Foreskin melanocyte (primary cell): ENCODE measurements at places on chromosomes 11 and 22.
A peak's percentile ranks its signal among the peaks of the same experiment; 100 is the strongest.

- DNase-seq: no peak
Measured at GRCh38 chr22:43216738-43217137, 29.8 kb upstream of the TTLL12 start.

DNA sequence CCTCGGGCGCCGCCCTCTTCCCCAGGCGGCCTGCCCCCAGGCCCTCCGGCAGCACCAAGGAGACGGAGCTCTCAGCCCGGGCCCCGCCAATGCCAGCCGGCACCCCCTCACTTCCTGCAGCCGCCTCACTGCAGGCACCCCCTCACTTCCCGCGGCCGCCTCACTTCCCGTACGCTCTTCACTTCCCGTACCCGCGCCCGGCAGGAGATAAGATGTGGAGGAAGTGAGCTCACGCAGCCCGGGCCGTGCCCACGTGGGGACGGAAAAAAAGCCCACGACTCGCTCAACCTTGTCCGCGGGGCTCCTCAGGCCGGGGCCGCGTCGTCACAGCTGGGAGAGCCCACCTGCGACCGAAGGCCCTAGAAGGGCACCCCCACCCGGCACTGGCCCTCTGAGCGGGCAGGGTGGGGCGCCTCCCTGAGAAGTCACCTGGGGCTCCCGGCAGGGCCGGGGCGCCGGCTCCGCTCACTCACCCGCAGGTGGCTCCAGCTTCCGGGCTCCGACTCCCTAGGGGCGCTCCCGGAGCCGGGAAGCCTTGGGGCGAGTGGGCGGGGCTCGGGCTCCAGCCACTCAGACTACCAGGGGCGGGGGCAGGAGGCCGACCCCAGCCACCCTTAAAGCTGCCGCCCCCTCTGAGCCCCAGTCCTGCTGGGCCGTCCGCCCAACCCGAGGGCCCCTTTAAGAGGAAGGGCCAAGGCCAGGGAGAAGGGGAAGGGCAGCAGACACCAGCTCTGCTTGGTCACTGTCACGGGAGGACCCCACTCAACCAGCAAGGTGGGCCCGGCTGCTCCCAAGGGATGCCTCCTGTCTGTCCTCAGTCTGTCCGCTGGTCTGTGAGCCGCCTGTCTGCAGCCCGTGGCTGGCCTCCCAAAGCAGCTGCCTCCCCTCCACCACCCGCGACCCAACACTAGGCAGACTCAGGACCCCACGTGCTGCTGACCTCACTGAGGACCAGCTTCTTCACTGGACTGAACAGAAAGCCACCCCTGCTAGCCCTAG lies 31.4 kb downstream of the PISD start:
- peak; percentile 71 for DNase-seq

DNA sequence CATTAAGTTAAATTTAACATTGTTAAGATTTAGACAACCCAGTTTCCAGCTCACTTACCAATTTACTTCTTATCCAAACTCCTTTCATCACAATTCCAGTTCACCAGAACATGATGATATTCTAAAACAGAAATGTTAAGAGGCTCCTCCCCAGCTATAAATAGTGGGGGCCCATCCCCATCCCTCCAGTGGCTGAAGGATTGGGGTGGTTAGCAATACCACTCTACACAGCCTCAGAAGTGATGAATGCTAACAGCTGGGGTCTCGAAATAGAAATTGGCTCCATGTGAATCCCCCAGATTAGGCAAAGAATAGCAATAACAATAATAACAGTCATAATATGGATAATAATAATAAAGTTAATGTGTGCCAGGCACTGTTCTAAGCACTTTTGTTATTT lies 97.9 kb upstream of the NCAM1 start:
- no peak for DNase-seq

DNA sequence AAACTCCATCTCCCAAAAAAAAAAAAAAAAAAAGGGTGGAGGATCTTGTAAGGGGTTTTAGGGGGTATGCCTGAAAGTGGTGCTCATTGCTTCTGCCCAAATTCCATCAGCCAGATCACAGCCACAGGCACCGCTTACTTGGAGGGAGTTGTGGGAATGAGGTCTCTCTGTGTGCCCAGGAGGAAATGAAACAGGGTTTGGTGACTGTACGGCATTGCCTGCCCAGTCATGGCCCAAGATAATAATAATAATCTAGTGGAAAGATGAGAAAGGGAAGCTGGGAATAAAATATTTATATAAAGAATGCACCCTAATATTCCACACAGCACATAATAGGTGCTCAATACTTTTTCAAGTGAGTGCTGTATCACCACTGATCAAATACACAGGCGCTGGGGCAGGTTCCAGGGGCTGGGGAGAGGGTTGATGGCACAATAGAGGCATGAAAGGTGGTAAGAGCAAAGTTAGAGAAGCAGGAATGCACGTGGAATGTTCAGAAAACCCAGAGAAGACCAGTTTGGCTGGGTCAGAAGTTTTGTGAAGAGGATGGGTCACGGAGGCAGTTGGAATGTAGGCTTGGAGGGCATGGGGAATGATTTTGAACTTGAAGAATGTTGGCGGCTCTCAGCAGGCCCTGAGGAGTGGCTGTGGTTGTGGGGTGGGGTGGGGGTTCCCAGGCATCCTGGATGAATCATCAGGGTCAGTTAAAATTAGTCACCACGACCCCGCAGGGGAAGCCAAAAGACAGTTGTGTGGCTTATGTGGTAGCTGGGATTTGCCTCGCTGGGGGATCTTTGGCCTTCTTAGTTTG lies 12.5 kb upstream of the MB start:
- DNase-seq: peak; percentile 91

DNA sequence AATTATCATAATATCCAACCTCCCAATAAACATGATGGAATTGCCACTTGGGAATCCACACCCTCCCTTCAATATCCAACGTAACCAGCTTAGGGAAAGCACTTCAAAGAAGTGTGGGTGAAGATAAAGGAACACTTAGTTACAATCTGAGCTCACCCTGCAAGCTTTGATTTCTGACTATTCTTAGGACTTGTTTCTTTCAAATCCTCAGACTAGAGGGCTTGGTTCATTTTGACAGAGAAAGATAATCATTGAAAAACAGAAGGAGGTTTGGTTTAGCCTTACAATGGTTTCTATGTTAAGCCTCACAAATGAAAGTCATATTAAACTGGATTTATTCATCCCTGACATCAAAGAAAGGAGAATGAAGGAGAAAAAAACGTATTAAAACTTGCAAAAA lies 57.9 kb upstream of the SYT13 start:
- no peak for DNase-seq

DNA sequence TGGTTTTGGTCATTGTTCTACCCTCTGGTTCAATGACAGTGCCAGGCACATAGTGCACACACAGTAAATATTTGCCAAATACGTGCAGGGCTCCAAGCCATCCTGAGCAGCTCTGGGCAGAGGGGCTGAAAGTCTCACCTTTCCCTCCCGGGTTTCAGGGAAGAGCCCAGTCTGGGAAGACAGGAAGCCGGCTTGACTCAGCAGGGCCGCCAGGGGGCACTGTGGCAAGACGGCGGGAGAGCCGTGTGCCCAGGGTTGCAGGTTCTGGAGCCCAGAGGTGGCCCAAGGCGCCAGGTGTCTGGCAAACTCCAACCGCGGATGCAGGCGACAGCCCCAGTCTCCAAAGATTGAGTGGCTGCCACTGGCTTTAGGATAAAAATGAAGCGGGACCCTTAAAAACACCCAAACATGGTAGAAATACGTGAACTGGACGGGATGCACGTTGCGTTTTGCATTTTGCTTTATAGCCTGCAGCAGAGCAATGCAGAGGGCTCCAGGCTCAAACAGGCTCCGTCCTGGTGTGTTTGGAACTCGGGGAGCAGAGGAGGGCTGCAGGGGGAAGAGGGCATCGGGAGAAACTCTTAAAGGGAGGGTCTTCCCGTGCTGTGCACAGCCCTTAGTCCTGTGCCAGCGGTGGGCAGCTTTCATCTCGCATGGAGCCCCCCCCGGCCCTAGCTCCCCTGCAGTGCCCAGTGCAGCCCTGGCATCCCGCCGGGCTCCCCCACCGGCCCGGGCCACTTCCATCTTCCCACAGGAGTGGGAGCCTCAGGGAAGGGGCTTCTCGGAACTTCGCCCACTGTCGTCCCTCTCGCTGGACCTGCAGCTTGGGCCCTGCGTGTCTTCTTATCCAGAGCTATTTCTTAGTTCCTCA lies 10.7 kb downstream of the KRTAP5-5 start:
- DNase-seq: no peak

- no peak for DNase-seq
Measured at GRCh38 chr11:108009497-108010370, 1.0 kb downstream of the CUL5 start.

- no peak for DNase-seq
Measured at GRCh38 chr11:64258946-64259532, 7.7 kb downstream of the PLCB3 start.

GRCh38 chr11:78424334-78425270 lies 7.0 kb upstream of the GAB2 start:
- DNase-seq: no peak

- DNase-seq: no peak
Measured at GRCh38 chr22:44531487-44531886, 33.5 kb upstream of the RTL6 start.

DNA sequence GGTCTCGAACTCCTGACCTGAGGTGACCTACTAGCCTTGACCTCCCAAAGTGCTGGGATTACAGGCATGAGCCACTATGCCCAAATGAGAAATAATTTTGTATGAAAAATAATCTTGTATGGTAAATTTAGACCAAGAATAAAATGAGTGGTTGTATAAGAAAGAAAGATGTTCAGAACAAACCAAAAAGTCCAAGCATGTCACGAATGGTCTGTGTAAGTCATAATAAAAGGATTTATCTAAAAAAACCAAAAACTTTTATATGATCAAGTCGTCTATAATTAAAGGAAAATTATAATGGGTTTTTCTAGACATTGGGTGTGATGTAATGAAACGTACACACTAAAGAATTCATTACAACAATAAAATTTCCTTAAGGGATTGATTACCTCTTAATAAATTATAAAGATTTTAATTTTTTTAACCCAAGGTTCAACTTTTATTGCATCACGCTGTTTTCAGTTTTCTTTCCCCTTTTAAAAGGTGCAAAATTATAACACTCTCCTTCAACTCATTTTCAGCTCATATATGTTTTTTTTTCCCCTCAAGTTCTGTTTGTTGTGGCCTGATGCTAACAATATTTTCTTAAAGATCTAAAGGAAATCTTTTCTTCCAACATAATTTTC lies 8.9 kb upstream of the AQP11 start:
- DNase-seq: no peak

DNA sequence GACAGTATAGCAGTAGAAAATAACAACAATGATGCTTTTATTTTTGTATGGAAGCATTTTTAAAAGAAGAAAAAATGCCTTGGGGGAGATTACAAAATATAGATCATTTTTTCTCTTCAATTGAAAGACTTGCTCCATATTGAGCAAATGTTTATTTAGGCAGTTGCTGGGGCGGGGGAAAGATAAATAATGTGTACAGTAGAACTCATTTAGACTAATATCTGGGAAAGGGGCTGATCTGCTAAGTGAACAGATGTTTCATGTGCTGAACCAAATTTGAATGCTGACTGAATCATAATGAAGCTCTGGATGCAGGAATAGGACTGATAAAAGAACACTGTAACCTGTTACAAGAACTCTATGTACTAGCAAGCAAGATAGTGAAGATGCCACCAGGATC lies 457.1 kb upstream of the TENM4 start:
- peak; percentile 35 for DNase-seq

- DNase-seq: no peak
Measured at GRCh38 chr22:37331034-37331428, 48.7 kb downstream of the CYTH4 start.

DNA sequence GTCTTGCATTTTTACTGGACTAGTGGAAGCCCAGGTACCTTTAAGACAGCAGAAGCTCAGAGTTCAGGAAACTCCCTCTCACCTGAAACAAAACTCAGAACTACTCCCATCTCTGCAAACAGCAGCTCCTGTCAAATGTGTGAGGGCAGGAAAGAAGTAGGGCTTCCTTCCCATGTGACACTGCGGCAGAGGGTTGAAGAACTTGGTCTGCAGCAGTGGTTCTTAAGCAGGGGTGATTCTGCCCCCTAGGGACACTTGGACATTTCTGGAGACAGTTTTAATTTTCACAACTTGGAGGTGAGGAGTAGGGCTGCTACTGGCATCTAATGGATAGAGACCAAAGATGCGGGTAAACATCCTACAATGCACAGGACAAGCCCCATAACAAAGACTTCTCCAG lies 63.4 kb downstream of the RCN1 start:
- DNase-seq: no peak

GRCh38 chr11:13143486-13144297 lies 133.9 kb upstream of the BMAL1 start:
- DNase-seq: no peak

DNA sequence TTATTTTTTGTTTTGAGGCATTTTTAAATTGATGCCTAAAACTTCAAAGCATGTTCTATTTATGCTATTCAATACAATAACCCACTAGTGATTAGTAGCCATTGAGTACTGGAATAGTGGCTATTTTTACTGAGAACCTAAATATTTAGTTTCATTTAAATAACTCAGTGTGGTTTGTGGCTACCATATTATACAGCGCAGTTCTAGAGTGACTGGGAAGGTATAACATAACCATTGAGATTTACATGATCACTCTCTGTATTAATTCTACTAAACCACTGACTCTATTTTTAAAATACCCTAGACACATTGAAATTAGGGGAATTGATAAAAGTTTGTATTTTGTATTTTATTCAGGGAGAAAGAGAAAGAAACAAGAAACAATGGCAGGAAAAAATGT lies 441.2 kb downstream of the CNTN5 start:
- no peak for DNase-seq
